RCC 7860 (cell line): ENCODE measurements at places on chromosomes 5 and 9.

DNA sequence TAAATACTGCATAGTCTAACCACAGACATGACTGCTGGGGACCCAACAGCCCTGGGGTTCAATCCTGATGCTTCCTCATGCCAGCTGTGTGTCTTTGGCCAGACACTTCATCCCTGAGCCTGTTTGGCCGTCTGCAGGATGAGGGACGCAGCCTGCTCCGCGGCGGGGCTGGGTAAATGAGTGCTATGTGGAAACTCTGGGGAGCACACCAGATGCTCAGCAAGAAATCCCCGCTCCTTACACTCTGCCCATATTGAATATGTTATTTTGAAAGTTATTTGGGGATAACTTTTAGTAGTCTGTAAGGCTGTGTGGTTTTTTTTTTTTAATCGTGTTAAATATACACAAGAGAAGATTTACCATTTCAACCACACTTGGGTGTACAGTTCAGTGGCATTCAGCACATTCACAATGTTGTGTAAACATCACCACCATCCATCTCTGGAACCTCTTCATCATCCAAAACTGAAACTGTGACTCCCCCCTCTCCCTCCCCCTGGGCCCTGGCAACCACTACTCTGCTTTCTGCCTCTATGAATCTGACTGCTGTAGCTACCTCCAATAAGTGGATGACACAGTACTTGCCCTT is 42.7 kb downstream of the SH3PXD2B start:
- no peak for DNase-seq

DNA sequence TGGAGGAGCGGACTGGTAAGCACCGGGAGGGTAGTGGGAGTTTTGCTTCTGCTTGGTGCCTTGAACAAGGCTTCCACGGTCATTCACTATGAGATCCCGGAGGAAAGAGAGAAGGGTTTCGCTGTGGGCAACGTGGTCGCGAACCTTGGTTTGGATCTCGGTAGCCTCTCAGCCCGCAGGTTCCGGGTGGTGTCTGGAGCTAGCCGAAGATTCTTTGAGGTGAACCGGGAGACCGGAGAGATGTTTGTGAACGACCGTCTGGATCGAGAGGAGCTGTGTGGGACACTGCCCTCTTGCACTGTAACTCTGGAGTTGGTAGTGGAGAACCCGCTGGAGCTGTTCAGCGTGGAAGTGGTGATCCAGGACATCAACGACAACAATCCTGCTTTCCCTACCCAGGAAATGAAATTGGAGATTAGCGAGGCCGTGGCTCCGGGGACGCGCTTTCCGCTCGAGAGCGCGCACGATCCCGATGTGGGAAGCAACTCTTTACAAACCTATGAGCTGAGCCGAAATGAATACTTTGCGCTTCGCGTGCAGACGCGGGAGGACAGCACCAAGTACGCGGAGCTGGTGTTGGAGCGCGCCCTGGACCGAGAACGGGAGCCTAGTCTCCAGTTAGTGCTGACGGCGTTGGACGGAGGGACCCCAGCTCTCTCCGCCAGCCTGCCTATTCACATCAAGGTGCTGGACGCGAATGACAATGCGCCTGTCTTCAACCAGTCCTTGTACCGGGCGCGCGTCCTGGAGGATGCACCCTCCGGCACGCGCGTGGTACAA is 556 bp downstream of the PCDHGC3 start:
- peak; percentile 32 for DNase-seq

DNA sequence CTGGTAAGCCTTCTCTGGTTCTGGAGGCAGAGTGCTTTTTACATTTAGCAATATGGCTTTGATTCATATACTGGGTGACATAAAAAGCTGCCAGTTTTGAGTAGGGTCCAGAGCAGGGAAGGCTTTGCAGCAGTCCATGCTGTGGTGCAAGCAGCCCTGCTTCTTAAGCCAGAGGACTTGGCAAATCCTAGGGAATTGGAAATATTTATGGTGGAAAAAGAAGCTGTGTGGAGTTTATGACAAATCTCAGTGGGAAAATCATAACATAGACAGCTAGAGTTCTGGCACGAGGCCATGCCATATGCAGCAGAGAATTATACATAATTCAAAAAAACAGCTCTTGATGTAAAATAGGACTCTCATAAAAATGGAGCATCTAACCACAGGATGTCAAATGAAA is 536.4 kb downstream of the RASEF start:
- DNase-seq: no peak

DNA sequence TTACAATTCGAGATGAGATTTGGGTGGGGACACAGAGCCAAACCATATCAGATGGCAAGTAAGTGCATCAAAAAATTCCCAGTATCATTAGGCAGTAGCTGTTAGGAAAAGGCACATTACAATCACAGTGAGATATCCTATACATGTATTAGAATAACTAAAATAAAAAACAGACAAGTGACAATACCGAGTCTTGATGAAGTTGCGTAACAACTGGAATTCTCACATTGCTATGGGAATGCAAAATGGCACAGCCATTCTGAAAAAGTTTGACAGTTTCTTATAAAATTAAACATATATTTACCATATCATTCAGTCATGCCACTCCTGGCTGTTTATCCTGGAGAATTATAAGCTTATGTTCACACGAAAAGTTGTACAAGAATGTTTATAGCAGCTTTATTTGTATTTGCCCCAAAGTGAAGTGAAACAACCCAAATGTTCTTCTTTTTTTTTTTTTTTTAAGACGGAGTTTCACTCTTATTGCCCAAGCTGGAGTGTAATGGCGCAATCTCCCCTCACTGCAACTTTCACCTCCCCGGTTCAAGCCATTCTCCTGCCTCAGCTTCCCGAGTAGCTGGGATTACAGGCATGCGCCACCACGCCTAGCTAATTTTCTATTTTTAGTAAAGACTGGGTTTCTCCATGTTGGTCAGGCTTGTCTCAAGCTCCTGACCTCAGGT is 93.1 kb upstream of the TLE1 start:
- no peak for DNase-seq

GRCh38 chr9:128102861-128103588 is 24.5 kb downstream of the PTGES2 start:
- no peak for DNase-seq

DNA sequence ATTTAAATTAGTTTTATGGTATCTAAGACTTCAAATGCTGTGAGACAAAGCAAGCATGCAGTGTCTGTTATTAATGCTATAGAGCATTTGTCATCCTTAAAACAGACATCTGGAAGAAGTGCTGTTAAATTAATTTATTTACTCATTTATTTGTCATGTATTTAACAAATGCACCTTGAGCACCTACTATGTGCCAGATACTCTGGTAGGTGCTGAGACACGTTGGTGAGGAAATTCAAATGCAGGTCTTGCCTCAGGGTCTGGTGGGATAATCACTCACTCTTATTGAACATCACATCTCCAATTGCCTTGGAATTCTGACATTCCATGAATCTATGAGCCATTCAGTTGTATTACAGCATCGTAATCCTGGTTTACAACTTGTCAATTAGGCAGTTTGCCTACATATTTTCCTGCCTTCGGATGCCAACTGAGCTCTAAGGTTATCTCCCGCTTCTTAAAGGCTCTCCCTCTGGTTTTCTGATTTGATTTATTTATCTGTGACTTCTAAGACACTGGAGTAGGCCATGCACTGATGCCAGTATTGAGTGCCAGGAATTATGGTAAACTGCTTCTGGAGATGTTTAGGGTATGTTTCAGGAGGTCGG is 56.0 kb upstream of the RPS23 start:
- no peak for DNase-seq

- no peak for DNase-seq
Observed at GRCh38 chr5:176899296-176899891, at the start of gene HK3. HK3 (minus strand) TSS chr5:176899346; CDS start chr5:176896159, 3,187 bp downstream.

DNA sequence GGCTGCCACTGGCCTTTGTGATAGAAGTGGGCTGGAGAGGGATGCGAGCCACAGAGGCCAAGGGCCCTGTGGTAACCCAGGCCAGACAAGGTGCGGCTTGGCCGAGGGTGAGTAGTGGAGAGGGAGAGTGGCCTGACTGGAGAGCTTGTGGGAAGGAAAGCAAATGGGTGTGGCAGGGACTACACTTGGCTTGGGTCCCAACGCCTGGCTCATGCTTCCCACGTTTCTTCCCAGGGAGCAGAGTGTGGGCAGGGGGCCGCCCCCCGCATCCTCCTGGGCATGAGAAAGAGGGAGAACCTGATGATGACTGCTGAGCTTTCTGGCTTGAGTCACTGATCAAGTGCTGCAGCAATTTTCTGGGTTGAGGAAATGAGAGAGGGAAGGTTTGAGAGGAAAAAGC is 95.7 kb downstream of the ANKH start:
- peak; percentile 46 for DNase-seq

DNA sequence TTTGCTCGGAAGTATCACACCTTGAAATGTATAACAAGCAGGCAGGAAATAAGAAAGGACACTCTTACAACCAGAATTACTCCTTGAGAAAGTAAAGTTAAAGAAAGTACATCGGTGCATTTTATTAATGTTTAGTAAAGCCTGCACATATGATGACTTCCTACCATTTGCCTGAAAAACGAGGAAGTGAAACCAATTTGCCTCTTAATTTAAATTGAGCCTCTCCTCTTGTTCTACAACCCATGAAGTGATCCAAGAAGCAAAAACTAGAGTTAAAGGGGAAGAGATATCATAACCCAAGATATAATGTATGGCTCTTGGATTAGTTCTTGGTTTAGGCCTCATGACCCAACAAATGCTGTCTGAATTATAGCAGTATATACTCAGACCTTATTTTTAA is 95.6 kb downstream of the GNAQ start:
- DNase-seq: no peak

GRCh38 chr9:137255448-137256114 is 454 bp downstream of the NELFB start:
- DNase-seq: peak; percentile 7

GRCh38 chr5:31029925-31030324 is 163.6 kb upstream of the CDH6 start:
- no peak for DNase-seq

- DNase-seq: no peak
Observed at GRCh38 chr9:121999556-121999955, 93.6 kb downstream of the TTLL11 start.

GRCh38 chr5:26323794-26324193 is 714.6 kb downstream of the CDH9 start:
- no peak for DNase-seq

- no peak for DNase-seq
Observed at GRCh38 chr5:35904443-35905132, 33.8 kb downstream of the CAPSL start.

DNA sequence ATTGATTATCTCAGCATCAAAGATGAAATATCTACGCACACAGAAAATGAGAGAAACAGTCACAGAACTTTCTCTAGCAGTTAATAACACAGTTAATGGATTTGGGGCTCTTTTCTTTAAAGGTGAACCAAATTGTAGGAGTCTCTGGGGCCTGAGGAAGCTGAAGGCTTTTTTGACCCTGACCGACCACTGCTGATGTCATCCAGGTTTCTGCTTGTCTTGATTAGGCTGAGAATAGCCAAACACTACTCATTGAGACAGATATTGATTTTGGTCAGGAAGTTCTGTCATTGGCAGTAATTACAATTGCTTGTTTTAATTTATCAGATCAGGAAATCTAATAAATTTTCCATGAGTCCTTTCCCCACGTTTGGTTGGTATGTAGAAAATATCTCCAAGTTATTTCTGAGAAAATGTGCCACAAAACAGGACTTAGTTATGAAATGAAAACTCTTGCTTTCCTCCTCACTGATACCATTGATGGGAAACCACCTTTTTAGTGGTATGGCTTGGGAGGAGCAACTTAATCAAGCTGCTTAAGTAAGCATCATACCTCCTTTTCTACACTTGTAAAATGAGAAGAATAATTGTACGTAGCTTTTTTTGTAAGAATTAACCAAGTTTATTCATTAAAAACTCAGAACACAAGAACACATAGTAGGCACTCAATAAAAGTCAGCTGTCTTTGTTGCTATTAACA is 19.7 kb downstream of the CARTPT start:
- no peak for DNase-seq

- no peak for DNase-seq
Observed at GRCh38 chr5:75088648-75089047, 36.3 kb upstream of the GCNT4 start.

DNA sequence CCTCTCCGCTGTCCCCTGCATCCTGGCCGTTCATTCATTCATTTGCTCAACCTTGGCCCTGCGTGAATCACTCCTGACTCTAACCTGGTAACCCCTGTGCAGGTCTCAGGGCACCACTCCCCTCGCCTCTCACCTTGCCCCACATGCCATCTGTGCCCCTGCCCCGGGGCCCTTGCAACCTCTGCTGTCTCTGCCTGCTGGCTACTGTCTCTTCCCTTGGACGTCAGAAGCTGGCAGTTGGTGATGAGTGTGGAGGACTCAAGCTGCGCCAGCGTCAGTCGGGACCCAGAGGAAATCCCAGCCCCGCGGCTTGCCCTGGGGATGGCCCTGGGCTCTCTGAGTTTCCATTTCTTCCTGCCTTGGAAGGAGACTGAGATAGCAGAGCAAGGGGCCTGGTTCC is 154.9 kb downstream of the OLFM1 start:
- no peak for DNase-seq

DNA sequence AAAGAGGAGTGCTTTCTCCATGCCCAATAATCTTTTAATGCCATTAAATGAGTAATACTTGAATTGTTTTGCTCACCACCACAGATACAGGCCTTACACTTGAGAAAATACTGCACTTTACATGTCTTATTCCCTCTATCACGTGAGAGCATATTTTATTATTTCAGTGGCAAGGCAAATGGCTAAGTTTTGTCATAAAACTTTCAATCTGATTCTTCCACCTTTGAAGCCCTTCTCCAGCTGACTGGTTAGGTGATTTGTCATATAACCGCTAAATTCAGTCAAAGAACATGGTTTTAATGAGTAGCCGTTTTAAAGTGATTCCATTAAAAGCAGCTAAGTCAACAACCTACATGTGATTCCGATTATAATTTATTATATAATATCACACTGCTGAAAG is 43.8 kb downstream of the FAT2 start:
- DNase-seq: no peak

DNA sequence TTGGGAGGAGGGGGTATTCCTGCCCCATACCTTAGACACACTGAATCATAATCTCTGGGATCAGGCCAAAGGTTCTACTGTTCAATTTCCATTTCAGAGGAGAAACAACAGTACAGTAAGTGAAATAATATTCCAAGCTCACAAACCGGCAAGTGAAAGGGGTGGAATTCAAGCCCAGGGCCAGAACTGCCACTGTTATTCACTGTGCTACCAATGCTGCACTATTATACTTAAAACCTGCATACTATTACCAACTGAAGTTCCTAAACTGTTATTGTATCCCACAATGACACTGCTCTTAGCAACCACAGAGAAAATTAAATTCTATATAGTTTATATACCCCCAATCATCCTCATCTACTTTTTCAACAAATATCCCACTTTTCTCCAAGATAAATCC is 24.6 kb downstream of the SSBP2 start:
- no peak for DNase-seq
